ENCODE measurements at places on chromosomes 7 and 10.

DNA sequence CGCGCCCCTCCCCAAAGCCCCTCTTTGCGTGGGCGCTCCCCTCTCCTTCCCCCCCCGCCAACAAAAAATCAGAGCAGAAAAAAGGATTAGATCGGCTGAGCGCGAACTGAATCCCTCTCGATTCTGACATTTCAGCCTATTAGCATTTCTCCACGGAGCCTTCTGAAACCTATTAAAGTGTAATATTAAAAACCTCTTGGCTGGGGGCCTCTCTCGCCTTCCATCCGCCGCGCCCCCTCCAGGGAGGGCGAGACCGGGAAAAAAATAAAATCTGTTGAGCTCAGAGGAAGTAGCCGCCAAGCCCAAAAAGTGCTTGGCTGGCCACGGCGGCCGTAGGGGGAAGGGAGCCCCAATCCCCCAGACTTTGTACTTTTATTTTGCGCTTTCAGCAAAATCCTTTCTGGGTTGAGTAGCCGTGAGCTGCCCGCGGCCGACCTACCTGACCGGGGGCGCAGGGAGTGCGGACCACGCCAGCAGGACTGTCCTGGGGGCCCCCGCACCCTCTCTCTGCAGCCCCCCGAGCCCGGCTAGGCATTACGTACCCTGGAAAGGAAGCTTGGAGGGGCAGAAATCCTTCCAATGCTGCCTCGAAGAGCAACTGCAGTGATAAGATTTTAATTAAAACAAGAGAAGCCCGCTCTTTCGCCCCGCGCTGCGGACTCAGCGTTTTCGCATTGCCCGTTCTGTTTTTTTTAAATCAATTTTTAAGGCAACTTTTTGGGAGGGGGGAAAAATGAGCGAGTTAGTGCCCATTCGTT, 1.3 kb upstream of the TNRC18 start:
- DNase-seq: no peak

- no peak for DNase-seq
Measured at GRCh38 chr10:66940965-66941364, 15.1 kb downstream of the LRRTM3 start.

GRCh38 chr7:4282434-4283223, 399.5 kb upstream of the FOXK1 start:
- no peak for DNase-seq

DNA sequence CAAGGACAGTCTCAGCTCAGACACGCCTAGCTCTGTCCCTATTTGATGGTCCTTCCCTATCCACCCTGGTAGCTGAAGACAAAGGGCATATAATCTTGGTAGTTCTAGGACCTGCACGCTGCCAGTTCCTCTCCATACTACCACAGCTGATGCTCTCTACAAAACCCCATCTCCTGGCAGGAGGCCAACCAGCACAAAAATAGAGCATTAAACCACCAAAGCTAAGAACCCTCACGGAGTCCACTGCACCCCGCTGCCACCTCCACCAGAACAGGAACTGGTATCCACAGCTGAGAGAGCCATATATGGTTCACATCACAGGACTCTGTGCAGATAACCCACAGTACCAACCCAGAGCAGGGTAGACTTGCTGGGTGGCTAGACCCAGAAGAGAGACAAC, 299.4 kb downstream of the LRRTM3 start:
- no peak for DNase-seq

- DNase-seq: no peak
Measured at GRCh38 chr10:62025901-62026879, 124.7 kb downstream of the ARID5B start.

DNA sequence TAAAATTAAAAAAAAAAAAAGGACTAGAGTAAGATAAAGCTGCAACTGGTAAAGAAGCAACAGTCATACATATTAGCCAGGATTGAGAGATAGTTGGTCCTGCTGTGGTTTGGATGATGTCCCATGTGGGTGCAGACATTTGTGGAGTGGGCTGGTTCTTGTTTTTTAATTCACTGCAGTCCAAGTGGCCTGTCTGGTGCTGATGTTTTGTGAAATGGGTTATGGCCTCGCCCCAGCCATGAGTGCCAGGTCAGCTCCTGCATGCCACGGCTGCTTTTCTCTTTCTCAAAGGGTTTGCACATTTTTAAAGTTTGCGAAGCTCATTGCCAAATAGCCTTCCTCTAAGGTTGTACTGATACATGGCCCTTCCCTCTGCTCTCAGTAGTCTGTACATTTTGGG, 14.1 kb upstream of the BTBD16 start:
- no peak for DNase-seq

- DNase-seq: no peak
Measured at GRCh38 chr7:13981070-13981469, 8.4 kb downstream of the ETV1 start.

DNA sequence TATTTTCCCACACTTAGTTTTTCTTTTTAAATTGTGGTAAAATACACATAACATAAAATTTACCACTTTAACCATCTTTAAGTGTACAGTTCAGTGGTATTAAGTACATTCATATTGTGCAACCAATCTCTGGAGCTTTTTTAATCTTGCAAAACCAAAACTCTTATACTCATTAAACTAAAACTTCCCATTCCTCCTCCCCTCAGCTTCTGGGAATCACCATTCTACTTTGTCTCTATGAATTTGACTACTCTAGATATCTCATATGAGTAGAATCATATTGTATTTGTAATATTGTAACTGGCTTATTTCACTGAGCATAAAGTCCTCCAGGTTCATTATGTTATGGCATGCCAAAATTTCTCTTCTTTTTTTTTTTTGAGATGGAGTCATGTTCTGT, 86.4 kb upstream of the JAZF1 start:
- no peak for DNase-seq

GRCh38 chr10:14571866-14572507, 202.7 kb downstream of the FAM107B start:
- DNase-seq: peak; percentile 73

DNA sequence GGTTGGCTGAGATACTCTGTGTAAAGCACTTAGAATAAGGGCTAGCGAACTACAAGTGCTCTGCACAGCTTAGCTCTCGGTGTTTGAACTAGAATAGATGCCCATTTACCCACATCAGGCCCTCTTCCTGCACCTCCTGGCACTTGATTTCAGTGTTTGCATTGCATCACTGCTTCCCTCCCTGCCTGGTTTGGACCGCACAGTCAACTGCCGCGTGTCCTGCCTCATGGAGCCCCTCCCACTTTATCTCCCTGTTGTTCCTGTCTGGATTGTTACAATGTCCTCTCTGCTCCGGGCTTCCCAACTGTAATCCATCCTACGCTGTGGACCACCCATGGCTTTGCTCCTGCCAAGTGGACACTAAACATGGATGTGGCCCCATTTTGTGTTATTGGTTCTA, 2.3 kb downstream of the FAM107B start:
- no peak for DNase-seq

DNA sequence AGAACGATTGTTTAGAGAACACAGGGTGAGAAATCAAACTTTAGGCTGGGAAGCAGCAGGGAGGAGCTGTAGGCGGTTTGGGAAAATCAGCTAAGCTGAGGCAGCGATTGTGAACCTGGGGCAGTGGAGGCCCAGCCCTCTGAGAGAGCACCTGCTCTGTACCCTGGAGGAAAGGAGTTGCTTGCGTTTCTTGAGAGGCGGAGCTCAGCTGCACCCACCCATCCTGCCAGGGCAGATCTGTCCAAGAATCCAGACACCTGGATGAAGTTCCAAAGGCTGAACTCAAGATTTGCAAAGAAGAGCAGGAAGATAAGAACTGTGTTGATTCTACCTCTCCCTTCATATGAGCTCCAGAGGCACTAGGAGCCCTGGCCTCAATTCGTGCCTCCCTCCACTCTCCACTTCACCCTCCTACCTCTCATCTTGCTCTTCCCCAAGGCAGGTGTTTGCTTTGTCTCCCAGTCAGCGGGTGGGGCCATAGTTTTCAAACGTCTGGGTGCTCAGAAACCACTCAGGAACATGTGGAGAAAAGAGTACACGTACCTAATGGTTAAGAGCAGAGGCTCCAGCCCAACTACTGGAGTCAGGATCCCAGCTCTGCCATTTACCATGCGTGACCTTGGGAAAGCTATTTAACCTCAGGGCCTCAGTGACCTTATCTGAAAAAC, 21.5 kb upstream of the TMEM213 start:
- no peak for DNase-seq

GRCh38 chr7:149125189-149125862, 798 bp downstream of the ZNF425 start:
- DNase-seq: no peak

GRCh38 chr7:32774541-32774951, 117.0 kb downstream of the KBTBD2 start:
- DNase-seq: no peak

DNA sequence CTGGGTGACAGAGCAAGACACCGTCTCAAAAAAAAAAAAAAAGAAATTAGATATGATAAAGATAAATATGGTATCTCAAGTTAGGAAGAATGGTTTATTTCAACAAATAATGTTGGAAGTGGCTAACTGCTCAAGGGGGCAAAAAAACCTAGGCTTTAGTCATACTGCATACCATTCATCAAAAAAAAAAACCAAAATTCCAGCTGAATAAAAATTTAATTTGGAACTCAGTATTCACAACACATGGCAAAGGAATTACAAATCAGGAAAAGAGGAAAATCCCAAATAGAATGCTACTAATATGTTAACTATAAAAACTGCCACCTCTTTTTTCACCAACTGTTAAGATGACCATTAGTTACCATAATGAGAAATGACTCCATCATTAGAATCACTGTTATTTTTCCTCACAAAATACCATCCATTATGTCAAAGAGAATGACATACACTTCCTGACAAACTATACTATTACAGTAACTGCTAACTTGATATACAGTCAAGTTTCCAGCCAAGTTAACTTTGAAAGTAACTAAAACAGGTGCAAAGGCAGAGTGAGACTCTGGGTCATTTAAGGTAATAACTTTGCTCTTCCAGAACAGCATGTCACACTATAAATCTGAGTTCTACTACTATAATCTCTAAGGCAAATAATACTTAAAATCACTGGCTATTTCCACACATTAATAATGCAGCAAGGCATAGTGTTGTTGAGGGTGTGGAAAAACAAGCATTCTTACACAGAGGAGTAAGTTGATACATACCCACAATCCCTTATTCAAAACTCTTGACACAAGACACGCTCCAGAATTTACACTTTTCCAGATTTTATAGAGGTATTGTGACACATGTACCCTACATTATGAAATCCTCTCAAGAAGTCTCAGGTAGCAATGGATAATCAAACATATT, 10.2 kb downstream of the KBTBD2 start:
- no peak for DNase-seq

DNA sequence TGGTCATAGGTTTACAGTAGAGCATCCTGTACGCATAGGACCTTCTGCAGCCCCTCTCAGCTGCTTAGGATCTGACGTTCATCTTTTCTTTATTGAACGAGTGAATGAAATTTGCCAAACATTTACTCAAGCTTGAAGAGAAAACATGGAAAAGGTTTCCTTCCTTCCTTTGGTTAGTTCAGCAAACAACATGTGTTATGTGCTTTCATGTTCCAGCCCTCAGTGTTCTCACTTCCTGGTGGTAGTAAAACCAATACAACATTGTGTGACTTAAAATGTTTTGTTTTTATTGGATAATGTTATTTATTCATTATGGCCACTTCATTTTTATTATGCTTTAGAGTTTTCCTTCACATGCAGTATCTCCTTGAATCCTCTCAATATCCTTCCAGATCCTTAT, 1.4 kb upstream of the CDCA7L start:
- no peak for DNase-seq

DNA sequence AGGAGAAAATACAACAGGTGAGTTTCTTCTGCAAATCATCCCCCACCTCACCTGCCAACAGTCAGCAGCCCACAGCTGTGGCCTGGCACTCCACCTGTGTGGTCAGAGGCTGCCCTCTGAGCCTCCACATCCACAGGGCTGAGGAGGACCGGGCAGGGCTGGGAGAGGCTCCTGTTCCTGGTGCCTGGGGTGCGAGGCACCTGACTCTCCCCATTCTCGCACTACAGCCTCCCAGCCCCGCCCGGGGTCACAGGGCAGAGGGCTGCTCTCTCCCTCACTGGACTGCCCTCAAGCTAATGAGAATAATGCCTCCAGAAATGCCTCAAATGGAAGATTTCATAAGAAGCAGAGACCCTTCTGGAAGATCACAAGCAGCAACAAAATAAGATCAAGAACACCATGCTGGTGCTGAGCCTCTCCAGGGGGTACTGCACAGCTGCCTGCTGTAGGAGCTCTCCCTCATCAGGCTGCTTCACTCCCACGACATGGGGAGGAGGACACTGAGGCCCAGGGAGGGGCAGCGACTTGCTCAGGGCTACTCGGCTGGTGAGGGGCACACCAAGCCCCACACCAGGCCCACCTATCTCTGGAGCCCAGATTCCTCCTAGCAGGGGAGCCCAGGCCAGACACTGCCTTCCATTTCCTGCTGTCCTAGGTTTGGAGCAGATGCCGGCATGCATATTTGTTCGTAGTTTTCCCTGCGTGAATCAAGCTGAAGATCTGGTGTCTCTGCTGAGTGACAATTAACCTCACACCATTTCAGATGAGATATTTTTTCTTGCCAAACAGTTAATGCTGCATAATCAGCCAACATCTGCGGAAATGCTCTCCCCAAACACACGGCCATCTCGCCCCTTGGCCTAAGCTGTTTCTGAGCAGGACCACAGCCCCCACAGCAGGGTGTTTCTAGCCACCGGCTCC, 76.5 kb downstream of the FAM53B start:
- no peak for DNase-seq

DNA sequence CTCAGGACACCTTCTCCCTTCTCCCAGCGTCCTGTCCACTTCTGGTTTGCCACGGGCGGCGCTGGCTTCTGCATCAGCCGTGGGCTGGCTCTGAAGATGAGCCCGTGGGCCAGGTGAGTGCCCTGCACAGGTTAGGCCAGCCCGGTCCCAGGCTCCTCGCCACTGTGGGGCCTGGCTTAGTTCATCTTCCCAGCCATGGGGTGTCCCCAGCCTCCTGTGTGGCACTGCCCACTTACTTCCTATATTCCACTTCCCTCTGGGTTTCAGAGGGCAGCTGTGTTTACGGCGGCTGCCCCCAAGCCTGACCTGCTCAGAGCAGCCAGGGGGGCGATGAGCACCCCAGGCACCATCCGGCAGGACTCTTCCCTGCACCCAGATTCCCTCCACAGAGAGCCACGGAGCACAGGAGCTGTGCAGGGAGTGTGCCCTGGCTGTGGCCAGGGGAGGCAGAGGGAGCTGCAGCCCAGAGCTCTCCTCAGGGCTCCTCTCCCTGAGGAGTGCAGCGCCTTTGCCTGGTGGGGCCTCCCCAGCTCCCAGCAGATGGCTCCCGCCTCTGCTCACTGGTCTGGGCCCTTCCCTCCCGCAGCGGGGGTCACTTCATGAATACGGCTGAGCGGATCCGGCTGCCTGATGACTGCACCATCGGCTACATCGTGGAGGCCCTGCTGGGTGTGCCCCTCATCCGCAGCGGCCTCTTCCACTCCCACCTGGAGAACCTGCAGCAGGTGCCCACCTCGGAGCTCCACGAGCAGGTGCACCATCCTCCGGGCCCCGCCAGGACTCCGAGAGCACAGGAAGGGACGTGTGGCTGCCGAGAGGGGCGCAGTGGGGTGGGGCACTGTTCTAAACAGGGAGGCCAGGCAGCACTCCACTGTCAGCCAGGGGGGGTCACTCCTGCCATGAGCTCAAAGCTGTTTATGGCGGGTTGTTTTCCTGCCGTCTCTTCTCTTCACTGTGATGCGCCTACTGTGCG, 6.4 kb downstream of the LFNG start:
- DNase-seq: peak; percentile 10
